Activated CD4-positive, alpha-beta memory T cell treated with anti-CD3 and anti-CD28 coated beads for 36 hours (primary cell): ENCODE measurements at places on chromosomes 4 and X. TPM values are rescaled to one million over a fixed set of nuclear protein-coding genes. Genes with fewer than 3 reads are reported as not detected.

Gene KLF8
- total RNA-seq: 4.4 TPM

- no peak for DNase-seq
- H3K27ac ChIP-seq: no peak overlapping the region
- H3K4me3 ChIP-seq: no peak overlapping the region
Observed at GRCh38 chr4:119525771-119526712, 102.6 kb downstream of the PDE5A start.

Gene RNF175
- not detected for total RNA-seq

Gene KCND1
- total RNA-seq: 2.5 TPM

GRCh38 chr4:108097990-108098553 lies 70.7 kb downstream of the LEF1 start:
- H3K4me3 ChIP-seq: no peak overlapping the region
- H3K36me3 ChIP-seq: peaks cover 16% of the 10 kb centered on the region
- H3K4me1 ChIP-seq: peaks cover 93% of the 10 kb centered on the region
- no peak for DNase-seq
- H3K27ac ChIP-seq: peak overlapping the region; percentile 70

Gene LRIT3
- 0.14 TPM for total RNA-seq

GRCh38 chr4:105641845-105642244 lies 66.6 kb downstream of the INTS12 start:
- no peak overlapping the region for H3K27ac ChIP-seq
- peaks cover 15% of the 10 kb centered on the region for H3K27me3 ChIP-seq
- DNase-seq: no peak
- no peak overlapping the region for H3K4me3 ChIP-seq
- H3K4me1 ChIP-seq: peaks cover 2% of the 10 kb centered on the region

Gene USP17L5
- not detected for total RNA-seq

DNA sequence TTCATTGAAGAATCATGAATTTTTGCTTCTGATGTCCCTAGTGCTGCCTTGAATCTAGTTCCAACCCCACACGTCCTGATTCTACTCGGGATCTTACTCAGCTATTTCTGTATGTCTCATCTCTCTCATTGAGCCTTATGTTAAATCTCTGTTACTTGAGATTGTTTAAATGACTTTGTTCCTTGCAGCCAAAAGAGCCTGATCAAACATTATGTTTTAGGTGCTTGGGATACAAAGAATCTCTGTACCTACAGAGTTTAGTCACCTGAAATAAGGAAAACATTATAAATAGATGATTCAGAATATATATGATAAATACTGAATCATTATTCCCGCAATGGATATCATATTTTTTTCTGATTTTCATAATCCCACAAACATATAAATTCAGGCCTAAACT lies 13.7 kb upstream of the ANKRD50 start:
- H3K27me3 ChIP-seq: no peaks in the 10 kb centered on the region
- no peak overlapping the region for H3K27ac ChIP-seq
- H3K36me3 ChIP-seq: no peaks in the 10 kb centered on the region
- H3K4me3 ChIP-seq: no peak overlapping the region

Gene COMMD8
- total RNA-seq: 27.5 TPM

GRCh38 chr4:69782651-69783310 lies 22.4 kb upstream of the SULT1B1 start:
- H3K36me3 ChIP-seq: no peaks in the 10 kb centered on the region
- DNase-seq: no peak
- no peak overlapping the region for H3K27ac ChIP-seq
- H3K4me1 ChIP-seq: no peaks in the 10 kb centered on the region
- H3K4me3 ChIP-seq: no peak overlapping the region

Gene STX18
- total RNA-seq: 23.2 TPM

Gene WNK3
- 0.19 TPM for total RNA-seq

GRCh38 chr4:1050486-1051213 lies 39.2 kb downstream of the FGFRL1 start:
- H3K4me3 ChIP-seq: no peak overlapping the region
- no peaks in the 10 kb centered on the region for H3K36me3 ChIP-seq
- peaks cover 7% of the 10 kb centered on the region for H3K4me1 ChIP-seq
- peaks cover 25% of the 10 kb centered on the region for H3K27me3 ChIP-seq

GRCh38 chrX:153423652-153424051 lies 12.4 kb downstream of the ZFP92 start:
- H3K4me3 ChIP-seq: no peak overlapping the region
- no peaks in the 10 kb centered on the region for H3K27me3 ChIP-seq
- no peak for DNase-seq
- H3K27ac ChIP-seq: no peak overlapping the region
- H3K4me1 ChIP-seq: no peaks in the 10 kb centered on the region
- no peaks in the 10 kb centered on the region for H3K36me3 ChIP-seq

DNA sequence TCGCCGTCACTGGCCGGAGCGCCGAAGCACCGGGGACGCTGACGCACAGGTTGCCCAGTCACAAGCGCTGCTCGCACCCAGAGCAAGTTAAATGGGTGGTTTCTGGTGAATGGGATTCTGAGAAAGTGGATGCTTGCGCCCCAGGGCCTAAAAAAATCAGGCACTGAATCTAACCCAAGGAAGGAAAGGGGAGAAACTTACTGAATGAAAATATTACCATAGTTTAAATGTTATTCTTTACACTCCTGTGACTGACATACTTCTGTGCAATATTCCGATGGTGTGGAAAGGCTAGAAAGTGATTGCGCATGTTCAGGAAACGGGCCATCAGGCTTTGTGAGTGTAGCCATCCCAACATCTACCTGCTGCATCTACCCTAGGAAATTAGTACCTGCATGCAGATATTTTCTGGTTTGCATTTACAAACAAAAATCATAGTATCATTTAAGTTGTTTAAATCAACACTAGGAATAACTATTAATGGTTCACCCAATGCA lies 838 bp upstream of the ABCG2 start:
- no peak overlapping the region for H3K27ac ChIP-seq
- H3K27me3 ChIP-seq: peaks cover 6% of the 10 kb centered on the region
- peaks cover 14% of the 10 kb centered on the region for H3K4me1 ChIP-seq
- DNase-seq: no peak
- H3K4me3 ChIP-seq: peak overlapping the region; percentile 71
- H3K36me3 ChIP-seq: no peaks in the 10 kb centered on the region

DNA sequence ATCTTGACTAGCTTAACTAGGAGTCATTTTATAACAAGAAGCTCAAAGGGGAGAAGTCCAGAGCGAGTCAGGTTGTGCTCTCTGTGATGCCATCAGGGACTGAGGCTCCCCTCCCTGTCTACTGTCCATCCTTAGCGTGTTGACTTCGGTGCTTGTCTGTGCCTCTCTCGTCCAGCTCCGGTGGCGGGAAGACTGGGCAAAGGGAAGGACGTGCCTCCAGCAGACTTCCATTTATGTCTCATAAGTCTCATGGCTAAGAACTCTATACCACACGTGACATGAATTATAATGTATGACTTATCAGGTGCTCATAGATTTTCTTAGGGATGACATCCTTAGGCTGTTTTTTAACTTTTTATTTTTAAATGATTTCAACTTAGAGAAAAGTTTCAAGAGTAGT lies 92.6 kb upstream of the TLR2 start:
- H3K27me3 ChIP-seq: no peaks in the 10 kb centered on the region

GRCh38 chrX:38342853-38343778 lies 9.3 kb upstream of the OTC start:
- no peaks in the 10 kb centered on the region for H3K4me1 ChIP-seq
- H3K27ac ChIP-seq: no peak overlapping the region
- H3K27me3 ChIP-seq: peaks cover 6% of the 10 kb centered on the region
- no peak overlapping the region for H3K4me3 ChIP-seq
- DNase-seq: no peak
